Tracheal epithelial cell (primary cell): ENCODE measurements at places on chromosomes 6 and 20. TPM values are rescaled to one million over a fixed set of nuclear protein-coding genes. Genes with fewer than 3 reads are reported as not detected.

The CENPQ gene
- 3.0 and 3.4 TPM in 2 replicates for total RNA-seq

The RBM24 gene
- total RNA-seq: under 0.01 and 0.96 TPM in 2 replicates

The PPP2R5D gene
- total RNA-seq: 23.7 and 30.6 TPM in 2 replicates

The GLP1R gene
- not detected in 2 replicates for total RNA-seq

The SLC35F1 gene
- total RNA-seq: not detected in 2 replicates

The ENPP4 gene
- total RNA-seq: 0.64 and 4.3 TPM in 2 replicates

The RNF114 gene
- total RNA-seq: 105 and 135 TPM in 2 replicates
